ENCODE measurements at places on chromosomes 5 and 9. TPM values are rescaled to one million over a fixed set of nuclear protein-coding genes. Genes with fewer than 3 reads are reported as not detected.

GRCh38 chr5:122051569-122051968 lies 26.5 kb downstream of the LOX start:
- DNase-seq, result no peak

The NAA35 gene
- 21.0 TPM for total RNA-seq

- DNase-seq, result no peak
Observed at GRCh38 chr9:25700430-25700829, 22.2 kb upstream of the TUSC1 start.

DNA sequence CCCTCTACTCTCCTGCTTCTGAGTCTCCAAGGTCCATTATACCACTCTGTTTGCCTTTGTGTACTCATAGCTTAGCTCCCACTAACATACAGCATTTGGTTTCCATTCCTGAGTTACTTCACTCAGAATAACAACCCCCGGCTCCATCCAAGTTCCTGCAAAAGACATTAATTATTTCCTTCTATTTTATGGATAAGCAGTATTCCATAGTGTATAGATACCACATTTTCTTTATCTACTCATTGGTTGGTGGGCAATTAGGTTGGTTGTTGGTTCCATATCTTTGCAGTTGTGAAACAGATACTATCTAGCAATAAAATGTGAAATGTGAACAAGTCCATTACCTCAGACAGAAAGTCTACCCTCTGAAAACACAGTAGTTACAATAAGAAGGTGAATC lies 110.3 kb downstream of the DOCK8 start:
- no peak for DNase-seq

The TMEM174 gene
- total RNA-seq, result not detected

GRCh38 chr5:179115845-179116524 lies 55.8 kb downstream of the ZNF354C start:
- DNase-seq, result peak; percentile 60

Data from mesenteric fat pad (tissue), 1 donor.